ENCODE measurements at places on chromosomes 11 and 22.
A peak's percentile ranks its signal among the peaks of the same experiment; 100 is the strongest.

GRCh38 chr11:34907934-34908593, 8.1 kb downstream of the APIP start:
- no peak for DNase-seq

GRCh38 chr11:121996574-121996973, 119.4 kb downstream of the BLID start:
- peak; percentile 39 for DNase-seq

- DNase-seq: no peak
Measured at GRCh38 chr11:91124363-91124762, 901.5 kb upstream of the CHORDC1 start.

DNA sequence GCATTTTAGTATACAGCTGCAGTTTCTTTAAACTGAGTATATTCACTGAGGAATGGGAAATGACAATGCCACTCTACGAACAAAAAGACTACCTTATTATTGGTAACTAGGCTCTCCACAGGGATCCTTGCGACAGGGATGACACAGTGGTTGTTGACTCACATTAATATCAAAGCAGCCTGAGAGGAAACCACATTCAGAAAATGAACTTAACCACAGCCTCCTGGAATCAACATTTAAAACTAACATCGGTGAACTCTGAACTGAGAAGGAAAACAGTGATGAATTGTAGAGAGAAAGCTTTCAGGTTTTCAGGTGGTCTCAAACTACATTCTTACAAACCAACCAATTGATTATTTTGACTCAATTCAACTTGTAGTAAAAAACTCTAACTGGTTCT, 90.3 kb upstream of the MTMR2 start:
- no peak for DNase-seq

DNA sequence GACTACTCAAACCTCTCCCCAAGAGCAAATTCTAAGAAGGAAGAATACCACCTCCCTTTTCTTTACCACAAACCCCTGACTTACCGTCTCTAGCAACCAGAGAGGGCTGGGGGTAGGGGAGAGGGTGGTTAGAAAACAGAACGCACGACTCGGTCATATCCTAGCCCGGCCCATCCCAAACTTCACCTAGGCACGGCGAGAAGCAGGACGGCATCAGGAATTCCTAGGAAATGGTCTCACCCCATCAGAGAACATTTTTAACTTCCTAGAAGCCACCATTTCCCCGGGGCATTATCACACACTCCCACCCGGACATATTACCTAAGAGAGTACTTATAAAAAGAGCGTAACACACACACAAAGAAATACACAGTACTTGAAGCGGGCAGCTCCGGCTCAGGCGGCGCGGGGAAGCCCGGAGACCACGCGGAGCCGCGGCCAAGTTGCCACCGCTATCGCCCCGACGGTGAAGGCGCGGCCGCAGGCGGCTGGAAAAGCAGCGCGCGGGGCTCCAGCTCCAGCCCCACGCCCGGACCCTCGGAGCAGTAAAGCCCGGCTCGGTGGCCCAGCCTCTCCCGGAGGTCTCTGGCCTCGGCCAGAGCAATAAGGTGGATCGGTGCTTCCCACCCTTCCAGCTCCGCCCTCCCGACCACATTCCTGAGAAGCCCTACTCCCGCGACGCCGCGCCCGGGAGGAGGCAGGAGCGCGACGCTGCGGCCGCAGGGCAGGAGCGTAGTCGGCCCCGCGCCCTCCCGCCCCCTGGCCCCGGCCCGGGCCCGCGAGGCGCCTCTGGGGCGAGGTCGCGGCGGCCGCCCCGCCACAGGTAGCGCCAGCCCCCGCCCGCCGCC, 878 bp downstream of the RRAS2 start:
- no peak for DNase-seq

- DNase-seq: no peak
Measured at GRCh38 chr11:105368711-105369110, 229.1 kb upstream of the CARD18 start.

All from skeletal muscle cell (primary cell).